ENCODE measurements at places on chromosomes 1 and 21. TPM values are rescaled to one million over a fixed set of nuclear protein-coding genes. Genes with fewer than 3 reads are reported as not detected.

DNA sequence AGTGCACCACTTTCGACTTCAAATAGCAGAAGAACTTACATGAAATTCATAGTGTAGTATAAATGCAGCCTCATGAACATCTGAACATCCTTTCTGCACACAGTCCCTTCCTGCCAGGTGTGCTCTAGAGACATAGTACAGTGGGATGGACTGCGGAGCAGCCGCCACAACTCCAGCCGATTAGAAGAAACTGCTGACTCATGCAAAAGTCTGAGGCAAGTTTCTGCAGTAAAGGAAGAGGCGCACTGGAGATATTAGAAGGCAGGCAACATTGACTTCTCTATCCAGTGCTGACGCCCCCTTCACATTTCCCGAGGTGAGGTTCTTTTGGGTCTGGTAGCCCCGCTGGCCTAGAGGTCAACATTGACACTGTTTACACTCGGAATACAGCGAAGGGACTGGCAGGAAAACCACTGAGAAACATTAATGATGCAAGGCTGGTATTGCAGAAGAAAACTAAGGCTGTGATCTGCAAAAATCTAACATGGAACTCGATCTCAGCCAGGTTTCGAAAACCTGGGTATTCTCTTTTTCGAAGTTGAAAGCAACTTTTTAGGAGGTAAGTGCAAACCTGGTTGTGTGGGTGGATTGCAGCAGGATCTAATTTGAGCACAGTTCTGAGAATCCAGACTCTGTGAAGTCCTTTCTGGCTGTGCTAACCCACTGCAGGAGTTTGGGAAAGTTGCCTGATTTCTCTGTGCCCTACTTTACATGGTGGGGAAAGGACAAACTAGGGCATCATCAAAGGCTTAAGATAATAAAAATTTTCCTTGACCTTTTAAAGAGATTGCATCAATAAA, 90.7 kb downstream of the CDC7 start:
- no peak for DNase-seq

DNA sequence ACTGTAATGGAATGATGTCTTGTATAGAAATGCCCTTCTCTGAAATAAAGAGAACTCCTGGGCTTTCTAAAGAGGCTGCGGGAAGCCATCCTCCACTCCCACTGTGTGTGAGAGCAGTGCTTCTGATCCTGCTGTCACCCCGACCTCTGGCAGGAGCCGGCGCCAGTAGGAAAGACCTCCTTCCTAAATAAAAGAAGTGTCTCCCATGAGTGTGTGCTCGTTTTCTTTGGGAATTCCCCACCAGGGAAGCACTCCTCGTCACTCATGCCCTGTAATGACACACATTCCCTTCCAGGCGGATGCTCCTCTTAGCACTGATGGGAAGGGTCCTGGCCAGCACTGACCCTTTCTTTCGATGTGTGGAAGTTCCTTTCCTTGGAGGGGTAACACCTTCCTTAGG, 20.1 kb downstream of the AGT start:
- DNase-seq = no peak

DNA sequence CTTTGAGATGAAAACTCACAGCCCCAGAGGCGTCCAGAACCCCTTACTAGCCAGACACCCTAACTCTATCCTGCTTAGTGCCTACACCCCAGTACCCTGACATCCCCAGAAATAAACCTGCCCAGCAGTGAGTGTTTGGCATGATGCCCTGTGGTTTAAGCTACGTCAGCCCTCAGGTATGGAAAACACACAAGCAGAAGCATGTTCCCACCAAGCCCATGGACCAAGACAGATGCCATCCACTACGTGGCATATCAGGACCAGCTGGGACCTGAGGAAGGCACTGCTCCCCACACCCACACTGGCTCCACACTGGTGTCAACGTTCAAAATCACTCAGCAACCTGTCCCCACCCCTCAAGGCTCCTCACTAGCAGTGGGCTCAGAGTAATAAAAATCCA, 116.4 kb downstream of the SYT2 start:
- DNase-seq = peak; percentile 57

DNA sequence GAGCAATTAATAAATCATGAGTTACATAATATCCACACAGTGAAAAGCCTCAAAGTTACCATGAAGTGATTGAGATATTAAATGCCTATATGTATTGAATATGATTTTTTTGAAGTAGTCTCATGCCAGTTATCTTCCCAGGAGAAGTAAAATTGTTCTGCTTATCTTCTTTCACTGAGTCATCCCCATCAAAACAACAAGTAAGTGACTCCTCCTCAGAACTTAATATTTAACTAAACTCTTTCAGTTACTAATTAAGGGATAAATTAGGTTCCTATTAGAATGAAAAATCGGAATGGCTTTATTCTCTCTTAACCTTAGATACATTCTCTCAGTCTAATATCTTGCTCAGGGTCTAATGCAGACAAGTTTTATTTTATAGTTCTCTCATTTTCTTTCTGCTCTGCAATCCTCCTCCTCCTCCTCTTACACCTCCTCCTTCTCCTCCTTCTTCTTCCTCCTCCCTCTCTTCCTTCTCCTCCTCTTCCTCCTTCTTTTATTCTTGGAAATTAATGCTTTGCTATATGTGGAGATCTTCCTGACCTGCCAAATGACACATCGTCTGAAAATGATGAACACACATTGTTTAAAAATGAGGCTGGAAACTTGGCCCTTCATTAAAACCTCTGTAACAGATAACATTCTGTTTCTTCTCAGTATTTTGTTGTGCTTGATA, 110.9 kb downstream of the RUNX1 start:
- peak; percentile 44 for DNase-seq

DNA sequence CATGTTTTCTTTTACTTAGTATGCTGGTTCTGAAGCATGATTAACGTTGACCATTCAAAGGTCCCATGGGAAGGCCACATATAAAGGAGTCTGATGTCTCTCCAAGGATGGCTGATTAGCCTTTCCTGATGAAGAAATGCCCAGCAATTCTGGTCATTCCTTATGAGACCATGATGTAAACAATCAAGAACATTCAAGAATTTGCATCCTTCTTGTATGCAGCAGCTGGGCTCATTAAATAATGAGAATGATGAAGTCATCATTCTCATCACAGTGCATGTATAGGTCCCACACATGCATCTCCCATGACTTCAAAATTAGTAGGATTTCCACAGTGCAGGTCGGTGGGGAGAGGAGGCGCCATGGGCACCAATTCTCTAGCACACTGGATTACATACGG, 85.4 kb downstream of the APP start:
- no peak for DNase-seq

- DNase-seq = peak; percentile 52
Observed at GRCh38 chr1:184056921-184057555, 5.5 kb downstream of the TSEN15 start.

The NBPF8 gene
- 19.3 TPM for total RNA-seq

All from PC-3 (cell line).